Tibial nerve (tissue), 4 donors: ENCODE measurements at places on chromosomes 5 and 9.
A peak's percentile ranks its signal among the peaks of the same experiment; 100 is the strongest.

- H3K27ac ChIP-seq: no peak overlapping the region
- no peak for DNase-seq
- H3K4me1 ChIP-seq: no peaks in the 10 kb centered on the region
- H3K36me3 ChIP-seq: no peaks in the 10 kb centered on the region
- no peaks in the 10 kb centered on the region for H3K27me3 ChIP-seq
Observed at GRCh38 chr9:116223926-116224325, 70.3 kb downstream of the PAPPA start.

DNA sequence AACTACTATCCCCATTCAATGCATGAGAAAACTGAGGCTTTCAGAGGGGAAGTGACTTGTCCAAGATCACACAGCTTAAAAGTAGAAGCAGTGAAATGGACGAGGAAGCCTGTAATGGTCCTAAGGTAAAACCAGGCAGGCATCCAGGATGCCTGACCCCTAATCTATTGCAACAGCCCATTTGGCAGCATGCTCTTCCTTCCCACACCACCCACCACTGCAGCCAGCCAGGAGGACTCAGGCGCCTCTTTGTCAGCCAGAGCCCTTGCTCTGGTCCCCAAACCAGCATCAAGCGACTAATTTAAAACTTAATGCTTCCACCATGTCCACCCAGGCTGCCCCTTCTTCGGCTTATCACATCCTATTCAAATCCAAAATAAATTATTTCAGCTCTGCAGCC, 541.6 kb downstream of the CDK5RAP2 start:
- no peak for DNase-seq
- H3K27ac ChIP-seq: no peak overlapping the region
- no peaks in the 10 kb centered on the region for H3K4me1 ChIP-seq
- no peaks in the 10 kb centered on the region for H3K27me3 ChIP-seq
- H3K36me3 ChIP-seq: no peaks in the 10 kb centered on the region

- H3K4me3 ChIP-seq: no peak overlapping the region
- H3K27ac ChIP-seq: no peak overlapping the region
- no peak for DNase-seq
- H3K27me3 ChIP-seq: no peaks in the 10 kb centered on the region
Observed at GRCh38 chr5:15786884-15787283, 286.9 kb downstream of the FBXL7 start.

DNA sequence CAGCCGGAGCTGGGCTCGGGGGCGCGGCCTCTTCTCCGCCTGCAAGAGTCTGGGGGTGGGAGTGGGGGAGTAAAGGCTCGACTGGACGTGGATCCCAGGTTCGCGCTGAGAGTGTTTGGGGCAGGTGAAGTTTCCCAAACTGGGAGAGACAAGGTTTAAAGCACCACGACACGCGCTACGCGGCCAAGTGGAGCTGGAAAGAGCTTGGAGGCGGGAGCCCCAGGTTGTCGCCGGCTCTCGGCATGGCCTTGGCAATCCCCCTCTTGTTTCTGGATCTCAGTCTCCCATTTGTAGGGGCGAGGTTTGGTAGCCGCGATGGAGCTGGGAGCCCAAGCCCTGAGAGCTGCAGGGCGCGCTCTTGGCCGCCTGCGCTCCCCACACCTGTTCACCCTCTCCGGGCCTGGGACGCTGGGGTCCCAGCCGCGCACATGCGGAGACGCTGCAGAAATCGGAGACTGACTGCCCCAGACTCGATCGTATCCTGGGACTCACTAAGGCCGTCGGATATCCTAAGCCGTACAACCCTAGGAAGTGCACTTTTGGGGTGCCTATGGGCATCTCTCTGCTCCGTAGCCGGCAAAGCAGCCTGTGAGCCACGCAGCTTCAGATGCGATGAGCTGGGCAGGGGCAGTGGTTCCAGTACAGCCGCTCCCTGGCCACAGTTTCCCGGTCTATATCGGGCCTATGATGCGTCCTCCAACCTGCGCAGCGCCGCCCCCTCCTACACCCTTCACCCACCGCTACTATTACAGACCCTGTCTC, 937 bp downstream of the TMOD1 start:
- DNase-seq: no peak
- H3K27me3 ChIP-seq: no peaks in the 10 kb centered on the region
- peak overlapping the region; percentile 92 for H3K4me3 ChIP-seq
- peaks cover 54% of the 10 kb centered on the region for H3K4me1 ChIP-seq
- H3K27ac ChIP-seq: peak overlapping the region; percentile 94

GRCh38 chr9:33139421-33140228, 27.5 kb downstream of the B4GALT1 start:
- H3K36me3 ChIP-seq: no peaks in the 10 kb centered on the region
- no peak overlapping the region for H3K4me3 ChIP-seq

DNA sequence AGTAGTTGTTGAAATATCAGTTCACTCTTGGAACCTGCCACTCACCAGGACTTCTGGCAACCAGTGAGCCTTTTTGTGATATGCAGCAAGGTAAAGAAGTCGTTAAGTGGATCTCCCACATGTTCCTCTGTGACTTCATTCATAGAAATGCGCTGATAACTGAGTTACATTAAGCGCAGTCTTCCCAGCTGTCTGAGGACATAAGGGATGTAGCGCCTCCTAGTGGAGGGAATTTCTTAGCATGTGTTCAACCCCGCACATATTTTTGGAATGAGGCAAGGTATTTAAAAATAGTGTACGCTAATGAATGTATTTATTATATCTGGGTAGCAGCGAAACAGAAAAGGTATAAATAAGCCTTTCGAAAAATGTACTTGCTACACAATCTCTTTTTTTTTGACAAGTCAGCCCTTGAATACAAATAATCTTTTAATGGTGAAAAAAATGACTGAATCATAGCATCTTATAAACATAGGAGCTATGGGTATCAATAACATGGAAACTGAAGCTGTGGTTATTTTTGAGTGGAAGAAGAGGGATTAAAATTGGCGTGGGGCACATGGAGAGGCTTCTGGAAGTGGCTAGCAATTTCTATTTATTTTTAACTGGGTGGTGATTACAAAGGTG, 38.0 kb downstream of the PALM2AKAP2 start:
- DNase-seq: peak; percentile 94
- H3K36me3 ChIP-seq: no peaks in the 10 kb centered on the region
- H3K27me3 ChIP-seq: no peaks in the 10 kb centered on the region
- H3K4me3 ChIP-seq: no peak overlapping the region

DNA sequence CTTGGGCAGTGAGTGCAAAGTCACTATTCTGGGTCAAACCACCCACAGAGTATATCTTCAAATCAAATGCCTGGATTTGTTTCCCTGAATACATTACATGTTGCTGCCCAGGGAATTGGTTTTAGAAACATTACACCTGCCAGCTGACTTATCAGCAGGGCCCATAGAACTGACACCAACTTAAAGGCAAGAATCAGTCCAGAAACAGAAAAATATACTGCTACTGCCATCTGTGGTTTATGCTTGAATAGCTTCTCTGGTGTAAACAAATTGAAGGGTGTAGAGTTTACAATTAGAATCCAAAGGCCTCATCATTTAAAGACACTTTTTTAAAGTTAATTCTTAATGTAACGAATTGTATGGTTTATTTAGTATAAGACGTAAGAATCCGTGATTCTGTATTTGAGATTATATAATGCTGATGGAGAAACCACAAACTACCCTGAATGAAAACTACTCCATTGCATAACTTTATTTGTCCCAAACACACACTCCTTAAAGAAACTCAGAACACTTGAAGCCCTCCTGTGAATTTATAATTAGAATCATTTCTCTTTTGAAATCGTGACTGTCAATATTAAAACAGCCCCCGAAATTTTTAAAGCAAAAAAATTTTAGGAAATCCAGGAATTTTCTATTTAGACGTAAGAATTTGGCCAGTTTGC, 6.2 kb downstream of the NR6A1 start:
- H3K36me3 ChIP-seq: no peaks in the 10 kb centered on the region
- H3K4me3 ChIP-seq: no peak overlapping the region
- H3K4me1 ChIP-seq: no peaks in the 10 kb centered on the region
- peaks cover 13% of the 10 kb centered on the region for H3K27me3 ChIP-seq

DNA sequence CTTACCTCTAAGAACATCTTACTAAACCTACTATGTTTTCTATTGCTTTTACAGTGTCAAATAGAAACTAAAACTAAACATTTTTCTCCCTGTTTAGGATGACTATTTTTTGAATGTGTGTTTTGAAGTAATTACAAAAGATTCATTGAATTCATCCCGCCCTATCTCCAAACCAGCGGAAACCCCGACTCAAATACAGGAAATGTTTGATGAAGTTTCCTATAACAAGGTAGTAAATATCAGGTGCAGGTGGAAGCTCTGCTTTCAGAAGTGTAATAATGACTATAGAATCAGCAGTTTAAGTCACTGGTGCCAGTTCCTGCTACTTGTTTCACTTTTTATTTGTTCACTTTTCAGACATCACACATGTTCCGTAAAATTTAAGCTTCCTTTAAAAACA, 20.0 kb downstream of the ERAP2 start:
- H3K27me3 ChIP-seq: no peaks in the 10 kb centered on the region
- no peak overlapping the region for H3K4me3 ChIP-seq
- no peaks in the 10 kb centered on the region for H3K4me1 ChIP-seq
- no peak overlapping the region for H3K27ac ChIP-seq
- H3K36me3 ChIP-seq: peaks cover 41% of the 10 kb centered on the region

- peaks cover 26% of the 10 kb centered on the region for H3K4me1 ChIP-seq
- H3K36me3 ChIP-seq: no peaks in the 10 kb centered on the region
- H3K27me3 ChIP-seq: no peaks in the 10 kb centered on the region
Observed at GRCh38 chr5:39428640-39429039, 3.9 kb upstream of the DAB2 start.

- no peak overlapping the region for H3K27ac ChIP-seq
- no peaks in the 10 kb centered on the region for H3K27me3 ChIP-seq
- H3K36me3 ChIP-seq: no peaks in the 10 kb centered on the region
- no peaks in the 10 kb centered on the region for H3K4me1 ChIP-seq
Observed at GRCh38 chr5:59919484-59919883, 26.0 kb upstream of the PDE4D start.

- DNase-seq: no peak
- H3K4me1 ChIP-seq: no peaks in the 10 kb centered on the region
Observed at GRCh38 chr9:123965801-123966686, 36.1 kb upstream of the DENND1A start.

GRCh38 chr5:33489481-33490067, 48.8 kb downstream of the TARS1 start:
- H3K27me3 ChIP-seq: no peaks in the 10 kb centered on the region
- H3K36me3 ChIP-seq: no peaks in the 10 kb centered on the region
- H3K4me3 ChIP-seq: no peak overlapping the region
- no peaks in the 10 kb centered on the region for H3K4me1 ChIP-seq
- DNase-seq: no peak

DNA sequence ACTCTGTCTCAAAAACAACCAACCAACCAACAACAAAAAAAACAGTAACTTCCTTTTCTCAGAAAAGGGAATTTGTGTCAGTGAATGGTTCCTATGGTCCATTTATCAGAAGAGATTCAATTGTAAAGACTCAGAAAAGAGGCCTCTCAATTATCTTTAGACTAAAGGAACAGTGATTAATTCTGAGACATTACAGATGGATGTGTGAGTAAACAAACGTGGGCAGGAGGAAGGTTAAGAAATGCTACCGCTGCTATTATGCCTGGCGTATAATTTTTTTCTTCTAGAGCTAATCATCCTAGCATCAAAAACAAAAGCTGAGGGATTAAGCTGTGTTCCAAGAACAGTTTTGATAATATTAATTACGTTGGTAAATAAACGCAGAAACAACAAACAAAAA, 52.9 kb upstream of the JMY start:
- H3K36me3 ChIP-seq: no peaks in the 10 kb centered on the region
- H3K4me3 ChIP-seq: no peak overlapping the region
- H3K27ac ChIP-seq: no peak overlapping the region
- H3K27me3 ChIP-seq: no peaks in the 10 kb centered on the region

GRCh38 chr5:103120607-103121200, 603 bp downstream of the PPIP5K2 start:
- H3K4me1 ChIP-seq: peaks cover 39% of the 10 kb centered on the region
- DNase-seq: no peak
- peak overlapping the region; percentile 76 for H3K4me3 ChIP-seq
- H3K27me3 ChIP-seq: no peaks in the 10 kb centered on the region

DNA sequence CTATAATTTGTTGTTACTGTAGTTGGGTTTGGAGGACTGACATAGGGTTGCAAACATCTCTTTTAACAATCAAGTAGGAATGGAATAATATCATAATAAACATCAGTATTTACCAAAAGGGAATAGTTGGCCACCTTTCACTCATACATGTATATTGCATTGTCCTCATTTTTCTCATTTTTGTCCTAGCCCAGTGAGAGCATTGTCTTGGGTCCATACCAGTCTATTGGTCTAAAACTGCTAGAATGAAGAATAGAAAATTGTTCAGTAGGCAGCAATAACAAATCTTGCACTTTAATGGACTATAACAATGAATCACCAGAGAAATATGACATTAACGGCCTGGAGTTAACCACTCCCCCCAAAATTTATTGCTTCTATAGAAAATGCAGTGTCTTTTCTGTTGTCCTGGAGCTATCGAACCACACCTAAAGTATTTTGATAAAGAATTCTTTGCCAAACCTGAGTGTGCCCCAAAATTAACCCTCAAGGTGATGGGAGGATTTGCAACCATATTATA, 80.9 kb upstream of the IL33 start:
- no peak overlapping the region for H3K27ac ChIP-seq
- H3K4me1 ChIP-seq: no peaks in the 10 kb centered on the region
- no peak overlapping the region for H3K4me3 ChIP-seq
- H3K36me3 ChIP-seq: no peaks in the 10 kb centered on the region

DNA sequence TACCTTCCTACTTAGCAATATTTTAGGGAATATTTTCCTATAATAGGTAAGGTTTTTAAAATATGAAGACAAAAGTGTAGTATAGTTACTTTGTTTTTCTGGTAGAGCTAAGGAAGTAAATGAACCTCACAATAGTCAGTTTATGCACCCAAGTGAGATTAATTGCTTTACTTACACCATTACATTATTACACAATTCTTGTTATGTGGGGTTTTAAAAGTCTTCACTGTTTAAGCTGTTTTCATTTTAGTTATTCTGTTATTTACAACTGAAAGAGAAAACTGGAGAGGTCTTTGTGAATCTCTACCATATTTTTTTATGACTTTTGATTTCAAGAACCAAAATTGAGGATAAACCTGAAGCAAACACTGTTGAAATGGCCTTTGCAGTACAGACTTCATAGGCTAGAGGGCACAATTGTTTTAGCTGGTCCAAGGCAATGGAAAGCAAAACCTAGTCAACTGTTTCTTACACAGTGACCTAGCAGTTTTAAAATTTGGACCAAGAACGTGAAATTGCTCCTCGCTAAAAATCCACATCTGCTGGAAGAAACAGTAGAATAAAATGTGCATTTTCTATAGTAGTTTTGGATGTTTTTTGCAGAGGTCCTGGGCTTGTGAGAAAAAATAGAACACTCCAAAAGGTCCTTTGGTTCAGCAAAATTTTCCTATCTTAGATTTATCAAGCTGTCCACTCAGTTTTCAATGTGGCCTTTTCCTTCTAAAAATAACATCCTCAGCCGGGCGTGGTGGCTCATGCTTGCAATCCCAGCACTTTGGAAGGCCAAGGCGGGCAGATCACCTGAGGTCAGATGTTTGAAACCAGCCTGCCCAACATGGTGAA, 66.4 kb upstream of the FER start:
- H3K4me1 ChIP-seq: no peaks in the 10 kb centered on the region
- H3K27ac ChIP-seq: peak overlapping the region; percentile 64
- H3K36me3 ChIP-seq: no peaks in the 10 kb centered on the region
- H3K4me3 ChIP-seq: peak overlapping the region; percentile 24
- H3K27me3 ChIP-seq: no peaks in the 10 kb centered on the region

GRCh38 chr5:6527749-6528455, 79.2 kb downstream of the UBE2QL1 start:
- DNase-seq: no peak
- H3K36me3 ChIP-seq: no peaks in the 10 kb centered on the region
- H3K27me3 ChIP-seq: no peaks in the 10 kb centered on the region
- no peaks in the 10 kb centered on the region for H3K4me1 ChIP-seq
- H3K27ac ChIP-seq: no peak overlapping the region
